NCI-H1436 (cell line): ENCODE measurements at places on chromosomes 12 and 14.

DNA sequence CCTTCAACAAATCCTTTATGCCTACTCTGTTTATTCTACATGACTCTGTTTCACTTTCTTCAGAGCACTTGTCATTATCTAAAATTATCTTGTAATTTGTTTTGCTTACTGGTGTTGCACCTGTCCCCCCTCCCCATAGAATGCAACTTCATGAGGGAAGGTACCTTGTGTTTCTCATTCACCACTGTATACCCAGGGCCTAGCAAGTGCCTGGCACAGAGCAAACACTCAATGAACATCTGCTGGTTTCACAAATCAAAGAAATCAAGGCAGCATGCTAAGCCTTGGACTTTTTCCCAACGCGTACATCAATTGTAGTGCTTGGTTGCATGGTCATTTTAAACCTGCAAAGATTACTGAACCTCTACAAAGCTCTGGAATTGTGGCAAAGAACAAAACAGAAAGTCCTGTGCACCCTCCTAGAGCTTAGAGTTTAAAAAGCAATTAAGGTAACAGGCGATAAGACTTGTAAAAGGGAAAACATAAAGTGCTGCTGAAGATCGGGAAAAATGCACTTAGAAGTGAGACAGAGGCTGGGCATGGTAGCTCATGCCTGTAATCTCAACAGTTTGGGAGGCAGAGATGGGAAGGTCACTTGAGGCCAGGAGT is 479.1 kb downstream of the MED13L start:
- no peak for DNase-seq

DNA sequence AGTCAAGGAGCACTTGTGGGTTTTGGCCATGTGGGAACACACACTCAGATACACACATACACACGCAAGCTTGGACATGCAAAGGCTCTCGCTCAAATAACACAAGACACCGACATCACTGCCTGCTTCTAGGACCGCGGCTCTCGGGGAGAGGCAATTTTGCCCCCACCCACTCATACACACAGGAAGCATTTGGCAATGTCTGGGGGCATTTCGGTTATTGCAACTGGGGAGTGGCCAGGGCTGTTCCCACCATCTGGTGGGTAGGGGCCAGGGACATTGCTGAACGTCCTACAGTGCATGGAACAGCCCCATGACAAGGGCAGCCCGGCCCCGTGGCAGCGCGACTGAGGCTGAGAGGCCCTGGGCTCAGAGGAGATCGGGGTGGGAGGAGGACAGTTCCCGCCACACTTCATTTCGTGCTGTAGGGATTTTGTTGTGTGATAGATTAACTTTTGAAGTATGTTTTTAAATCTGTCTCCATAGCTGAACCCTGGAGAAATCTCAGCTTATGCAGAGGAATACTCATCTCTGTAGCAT is 35.6 kb downstream of the RIMBP2 start:
- no peak for DNase-seq

GRCh38 chr14:32121948-32122347 is 44.8 kb downstream of the ARHGAP5 start:
- DNase-seq = no peak

GRCh38 chr14:51545396-51545795 is 106.3 kb upstream of the FRMD6 start:
- DNase-seq = no peak

DNA sequence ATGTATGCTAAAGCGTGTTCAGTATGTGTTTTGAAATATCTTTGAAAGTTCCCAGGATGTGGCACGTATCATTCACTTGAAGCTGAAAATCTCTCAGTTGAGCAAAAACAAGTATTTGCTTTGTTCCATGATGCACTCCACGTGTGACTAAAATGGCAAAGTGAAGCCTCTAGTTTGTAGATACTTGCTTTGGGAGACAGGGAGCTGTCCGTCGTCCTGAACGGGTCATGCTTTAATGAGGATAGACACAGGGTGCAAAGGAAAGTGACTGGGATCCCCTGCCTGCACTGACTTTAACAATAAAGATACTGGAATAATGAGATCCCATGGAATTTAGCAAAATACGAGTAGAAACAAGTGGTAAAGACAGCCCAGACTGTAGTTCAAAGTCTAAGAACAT is 991.4 kb downstream of the NRXN3 start:
- DNase-seq = no peak

GRCh38 chr12:83132360-83132759 is 445.7 kb downstream of the TMTC2 start:
- DNase-seq = no peak

DNA sequence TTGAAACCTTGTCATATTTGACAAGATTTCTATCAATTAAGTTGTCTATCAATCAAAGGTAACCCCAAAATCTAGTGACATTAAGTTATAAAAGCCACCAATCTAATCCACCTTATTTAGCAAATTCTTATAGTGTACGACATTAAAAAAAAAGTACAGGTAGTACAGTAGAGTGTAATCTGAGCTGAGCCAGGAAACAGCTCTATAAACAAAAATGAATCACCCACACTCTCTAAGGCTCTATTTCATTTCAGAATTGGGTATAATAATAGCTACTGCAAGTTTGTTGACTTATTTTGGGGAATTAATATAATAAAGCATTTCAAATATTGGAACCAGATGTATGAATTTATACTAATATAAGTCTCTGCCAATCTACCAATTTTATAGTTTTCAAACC is 342.4 kb upstream of the FLRT2 start:
- no peak for DNase-seq
